ENCODE measurements at places on chromosomes 4 and X.

GRCh38 chr4:96035727-96036126, 195.8 kb downstream of the PDHA2 start:
- no peak for DNase-seq

DNA sequence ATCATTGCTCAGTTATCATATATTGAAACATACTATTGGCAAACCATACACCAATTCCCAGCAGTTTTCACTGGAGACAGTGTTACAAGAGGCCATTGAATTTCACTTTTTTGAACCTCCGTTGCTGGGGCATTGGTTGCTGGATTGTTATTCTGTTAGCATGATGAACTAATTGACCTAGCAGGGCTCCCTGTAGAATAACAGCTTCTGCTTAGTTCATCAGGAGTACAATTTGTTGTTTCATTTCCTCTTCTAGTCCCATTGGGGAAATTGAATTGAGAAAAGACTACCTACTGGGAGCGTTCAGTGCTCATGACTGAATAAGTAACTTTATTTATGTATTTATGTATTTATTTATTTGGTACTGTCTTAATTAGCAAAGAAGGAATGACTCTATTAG, 151.6 kb downstream of the SLIT2 start:
- no peak for DNase-seq

DNA sequence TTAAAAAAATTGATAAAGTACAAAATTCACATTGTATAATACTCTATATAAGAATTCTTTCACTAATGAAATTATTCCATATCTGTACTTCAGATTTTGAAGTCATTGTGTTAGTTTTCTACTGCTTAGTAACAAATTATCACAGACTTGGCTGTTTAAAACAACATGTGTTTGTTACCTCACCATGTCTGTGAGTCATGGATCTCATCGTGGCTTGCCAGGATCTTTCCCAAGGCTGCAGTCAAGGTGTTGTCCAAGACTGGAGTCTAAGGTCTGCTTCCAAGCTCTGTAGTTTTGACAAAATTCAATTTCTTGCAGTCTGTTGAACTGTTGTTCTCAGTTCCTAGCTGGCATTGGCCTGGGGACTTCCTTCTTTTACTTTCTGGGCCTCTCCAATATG, 1286.9 kb downstream of the ADGRL3 start:
- DNase-seq, result no peak

- no peak for DNase-seq
Observed at GRCh38 chr4:123350191-123350544, 46.4 kb upstream of the SPRY1 start.

GRCh38 chr4:2091990-2092668, 33.0 kb downstream of the NAT8L start:
- DNase-seq, result no peak

Data from DMS79 treated with DMSO at 0.1 percent for 48 hours (cell line).